ENCODE measurements at places on chromosomes 4 and X. TPM values are rescaled to one million over a fixed set of nuclear protein-coding genes. Genes with fewer than 3 reads are reported as not detected.

DNA sequence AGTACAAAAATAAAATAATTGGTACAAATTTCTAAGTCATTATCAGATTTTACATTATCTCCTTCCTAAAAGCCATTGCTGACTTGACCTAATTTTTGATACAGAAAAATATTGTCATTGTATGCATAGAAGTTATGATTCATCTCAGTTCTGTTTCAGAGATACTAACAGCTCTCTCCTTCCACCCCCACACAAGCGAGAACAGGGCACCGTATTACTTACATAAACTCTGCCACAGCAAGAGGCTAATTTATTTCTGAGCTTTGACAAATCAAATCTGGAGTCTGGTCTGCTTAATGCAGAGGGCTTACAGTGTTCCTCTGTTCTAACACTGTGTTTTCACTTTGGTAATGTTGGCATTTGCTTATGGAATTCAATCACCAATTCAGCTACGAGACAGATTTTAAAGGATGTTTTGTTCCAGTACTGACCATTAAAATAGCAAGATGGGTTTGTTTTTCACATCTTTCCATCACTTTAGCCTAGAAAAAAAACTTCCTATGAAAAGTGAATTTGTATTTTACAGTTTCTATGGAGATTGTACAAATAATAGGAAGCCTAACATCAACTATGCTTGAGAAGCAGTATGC lies 181.8 kb downstream of the USP46 start:
- no peak overlapping the region for H3K27ac ChIP-seq
- no peak for DNase-seq
- H3K4me1 ChIP-seq: no peaks in the 10 kb centered on the region
- no peaks in the 10 kb centered on the region for H3K36me3 ChIP-seq
- H3K4me3 ChIP-seq: no peak overlapping the region
- H3K27me3 ChIP-seq: no peaks in the 10 kb centered on the region

GRCh38 chr4:37232315-37232714 lies 12.2 kb upstream of the NWD2 start:
- H3K27me3 ChIP-seq: no peaks in the 10 kb centered on the region
- H3K36me3 ChIP-seq: no peaks in the 10 kb centered on the region
- no peak overlapping the region for H3K4me3 ChIP-seq
- H3K27ac ChIP-seq: no peak overlapping the region
- H3K4me1 ChIP-seq: no peaks in the 10 kb centered on the region

GRCh38 chr4:3767570-3768288 lies 1.5 kb downstream of the ADRA2C start:
- no peaks in the 10 kb centered on the region for H3K27me3 ChIP-seq
- H3K36me3 ChIP-seq: no peaks in the 10 kb centered on the region
- H3K27ac ChIP-seq: peak overlapping the region; percentile 3
- H3K4me1 ChIP-seq: peaks cover 45% of the 10 kb centered on the region

- no peaks in the 10 kb centered on the region for H3K36me3 ChIP-seq
- no peak for DNase-seq
- no peaks in the 10 kb centered on the region for H3K27me3 ChIP-seq
- no peak overlapping the region for H3K27ac ChIP-seq
Observed at GRCh38 chr4:110550260-110550659, 72.6 kb downstream of the PITX2 start.

- no peaks in the 10 kb centered on the region for H3K36me3 ChIP-seq
- H3K4me1 ChIP-seq: no peaks in the 10 kb centered on the region
- no peaks in the 10 kb centered on the region for H3K27me3 ChIP-seq
- no peak overlapping the region for H3K27ac ChIP-seq
- H3K4me3 ChIP-seq: no peak overlapping the region
Observed at GRCh38 chrX:153318811-153319210, 2.8 kb downstream of the PNMA6F start.

Gene SSX3
- total RNA-seq: not detected

DNA sequence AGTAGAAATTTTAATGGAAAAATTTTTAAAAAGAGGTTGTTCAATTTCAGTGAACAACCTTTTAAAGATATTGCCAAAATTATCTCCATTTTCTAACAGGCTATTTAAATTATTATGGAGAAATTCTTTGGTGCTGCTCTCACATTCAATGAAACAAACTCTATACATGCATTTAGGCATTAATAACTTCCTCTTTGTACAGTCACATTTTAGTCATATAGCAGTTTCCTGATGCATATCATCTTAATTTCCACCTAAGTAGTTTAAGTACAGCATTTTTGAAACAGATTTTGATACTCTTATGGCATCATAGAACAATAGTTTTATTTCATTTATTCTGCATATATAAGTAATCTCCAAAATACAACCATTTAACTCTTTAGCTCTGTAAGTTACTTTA lies 500.1 kb downstream of the STPG2 start:
- H3K4me3 ChIP-seq: no peak overlapping the region
- no peak overlapping the region for H3K27ac ChIP-seq
- no peak for DNase-seq
- no peaks in the 10 kb centered on the region for H3K27me3 ChIP-seq

Gene XAGE2
- not detected for total RNA-seq

GRCh38 chrX:26387906-26388305 lies 171.9 kb downstream of the MAGEB5 start:
- H3K4me1 ChIP-seq: no peaks in the 10 kb centered on the region
- H3K4me3 ChIP-seq: no peak overlapping the region
- H3K36me3 ChIP-seq: no peaks in the 10 kb centered on the region
- no peak for DNase-seq

GRCh38 chr4:176259330-176260090 lies 9.5 kb downstream of the ASB5 start:
- no peak overlapping the region for H3K4me3 ChIP-seq
- H3K27me3 ChIP-seq: no peaks in the 10 kb centered on the region
- no peak for DNase-seq
- H3K36me3 ChIP-seq: no peaks in the 10 kb centered on the region
- no peak overlapping the region for H3K27ac ChIP-seq

Data from ascending aorta (tissue), 2 donors.